ENCODE measurements at places on chromosomes 6 and 20.

- peak; percentile 55 for DNase-seq
Measured at GRCh38 chr6:106751501-106752252, 122.3 kb downstream of the QRSL1 start.

GRCh38 chr20:15899967-15900366 is 673.3 kb downstream of the KIF16B start:
- no peak for DNase-seq

- no peak for DNase-seq
Measured at GRCh38 chr6:42756722-42757121, 10.8 kb upstream of the TBCC start.

- DNase-seq, result peak; percentile 21
Measured at GRCh38 chr6:125546841-125547251, 202.6 kb upstream of the HEY2 start.

DNA sequence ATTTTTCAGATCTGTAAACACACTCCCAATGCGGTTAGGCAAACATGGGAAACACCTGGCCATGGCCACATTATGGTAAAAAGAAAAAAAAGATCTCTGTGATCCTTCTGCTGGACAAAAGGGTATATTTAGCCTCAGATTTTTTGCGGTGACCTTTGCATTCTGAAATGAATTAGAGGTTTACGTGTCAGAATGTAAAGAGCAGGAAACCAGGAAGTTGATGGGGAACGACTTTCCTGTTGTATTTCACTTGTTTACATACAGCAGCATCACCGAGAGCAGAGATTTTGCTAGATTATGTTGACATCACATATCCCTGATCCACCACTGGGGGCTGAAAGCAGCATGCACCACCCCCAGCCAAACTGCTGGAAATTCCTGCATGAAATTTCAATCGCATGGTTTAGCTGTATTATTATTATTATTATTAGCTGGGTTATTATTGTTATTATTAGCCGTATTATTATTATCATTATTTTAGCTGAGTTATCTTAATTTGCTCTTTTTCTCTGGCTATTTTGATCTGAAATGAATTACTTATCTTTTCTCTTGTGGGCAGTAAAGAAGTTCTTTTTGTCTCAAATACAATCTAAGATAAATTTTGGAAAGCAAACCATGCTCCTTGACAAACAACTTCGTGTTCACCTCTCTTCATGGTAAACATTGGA is 189.4 kb downstream of the ZFP64 start:
- DNase-seq, result peak; percentile 42

GRCh38 chr6:5909721-5910120 is 97.0 kb downstream of the NRN1 start:
- no peak for DNase-seq

GRCh38 chr6:17865243-17865642 is 122.2 kb downstream of the KIF13A start:
- peak; percentile 32 for DNase-seq

All from A172 (cell line).